ENCODE measurements at places on chromosomes 2 and 18.

DNA sequence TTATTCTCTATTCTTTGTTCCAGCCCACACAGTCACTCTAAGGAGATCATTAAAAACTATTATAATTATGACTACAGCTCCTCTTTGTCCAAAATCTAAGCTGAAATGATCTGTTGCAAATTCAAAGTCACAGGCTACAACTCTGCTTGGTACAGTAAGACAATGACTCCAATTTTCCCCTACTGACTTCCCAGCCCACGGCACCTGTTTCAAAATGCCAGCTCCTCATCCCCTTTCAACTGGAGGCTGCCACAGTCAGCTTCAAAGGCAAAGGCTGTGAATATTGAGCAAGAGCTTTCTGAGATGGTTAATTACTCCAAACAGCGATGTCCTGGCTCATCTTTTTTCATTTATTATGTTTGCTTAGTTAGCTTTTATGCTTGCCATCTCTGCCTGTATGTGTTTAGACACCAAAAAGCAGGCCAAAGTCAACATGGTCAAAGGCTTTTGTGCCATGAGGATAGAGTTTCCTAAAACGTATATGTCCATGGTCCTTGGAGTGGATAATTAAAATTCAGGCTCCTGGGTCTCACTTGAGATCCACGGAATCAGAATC is 141.1 kb downstream of the DOCK10 start:
- no peaks in the 10 kb centered on the region for H3K27me3 ChIP-seq
- H3K4me1 ChIP-seq: peaks cover 14% of the 10 kb centered on the region
- peak overlapping the region; percentile 26 for H3K27ac ChIP-seq
- H3K36me3 ChIP-seq: peaks cover 17% of the 10 kb centered on the region
- no peak for DNase-seq

DNA sequence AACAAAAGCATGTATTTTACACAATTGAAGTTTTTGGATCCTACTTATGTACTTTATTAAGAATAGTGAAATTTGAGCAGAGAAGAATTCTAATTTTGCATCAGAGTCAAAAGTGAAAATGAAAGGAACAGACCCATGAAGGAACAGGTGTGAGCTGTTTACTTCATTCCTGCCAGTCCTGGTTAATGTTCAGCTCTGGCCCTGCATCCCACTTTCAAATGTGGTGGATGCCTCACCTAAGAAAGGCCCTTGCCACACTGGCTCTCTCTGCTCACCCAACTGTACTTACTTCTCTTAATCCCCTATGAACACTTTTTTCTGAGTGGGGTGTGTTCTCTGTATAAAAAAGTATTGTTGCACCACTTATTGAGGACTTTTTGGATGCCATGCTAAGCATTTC is 22.2 kb downstream of the FAM110C start:
- DNase-seq: no peak
- H3K4me1 ChIP-seq: peaks cover 19% of the 10 kb centered on the region
- no peak overlapping the region for H3K4me3 ChIP-seq
- peaks cover 7% of the 10 kb centered on the region for H3K27me3 ChIP-seq

- peaks cover 50% of the 10 kb centered on the region for H3K27me3 ChIP-seq
- no peaks in the 10 kb centered on the region for H3K4me1 ChIP-seq
These were observed 589 bp upstream of the DAW1 start for GRCh38 chr2:227870710-227871374.

DNA sequence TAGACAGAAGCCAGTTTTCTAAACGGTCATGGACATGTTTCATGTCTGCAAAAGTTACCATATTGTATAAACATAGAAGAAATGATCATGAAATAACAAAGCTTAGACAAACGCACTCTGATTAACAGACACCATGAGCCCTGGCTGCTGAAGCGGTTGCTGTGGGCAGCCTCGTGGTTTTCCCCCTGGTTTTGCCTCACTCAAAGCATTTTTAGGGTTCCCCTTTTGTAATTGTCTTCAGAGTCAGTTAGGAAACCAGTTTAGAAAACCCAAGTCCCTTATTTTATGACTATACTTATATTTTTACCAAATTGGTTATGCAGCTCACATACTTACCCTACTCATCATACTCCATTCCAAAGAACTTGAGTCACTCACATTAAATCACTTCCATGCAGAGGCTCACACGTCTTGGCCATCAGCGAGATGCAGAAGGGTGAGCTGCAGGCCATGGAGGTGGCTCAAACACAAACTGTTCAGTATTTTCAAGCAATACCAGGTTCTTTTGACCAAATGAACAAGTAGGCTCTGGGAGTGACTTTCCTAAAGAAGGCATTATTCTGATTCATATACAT is 105.6 kb upstream of the SALL3 start:
- H3K4me3 ChIP-seq: no peak overlapping the region
- no peaks in the 10 kb centered on the region for H3K4me1 ChIP-seq
- H3K27me3 ChIP-seq: peaks cover 16% of the 10 kb centered on the region
- no peaks in the 10 kb centered on the region for H3K36me3 ChIP-seq
- no peak for DNase-seq

Data from naive B cell (primary cell).